ENCODE measurements at places on chromosomes 2 and 18.

DNA sequence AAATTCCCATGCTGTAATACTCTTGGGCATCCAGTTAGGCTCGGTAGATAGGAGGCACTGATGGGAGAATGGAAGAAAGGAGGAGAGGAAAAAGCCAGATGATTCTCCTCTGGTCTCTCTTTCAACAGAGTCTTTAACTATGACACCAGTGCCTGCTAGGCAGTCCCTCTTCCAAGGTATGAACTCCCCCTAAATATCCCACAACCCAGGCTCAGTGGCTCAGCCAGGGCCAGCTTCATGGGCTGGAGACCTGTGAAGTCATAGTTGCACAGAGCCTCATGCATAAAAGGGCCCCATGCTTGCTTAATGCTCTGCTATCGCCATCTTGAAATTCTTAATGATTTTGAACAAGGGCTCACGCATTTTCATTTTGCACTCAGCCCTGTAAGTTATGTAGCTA, 869.2 kb upstream of the GCFC2 start:
- no peak for DNase-seq

- no peak for DNase-seq
Measured at GRCh38 chr2:219946529-219946928, 319.1 kb downstream of the SLC4A3 start.

DNA sequence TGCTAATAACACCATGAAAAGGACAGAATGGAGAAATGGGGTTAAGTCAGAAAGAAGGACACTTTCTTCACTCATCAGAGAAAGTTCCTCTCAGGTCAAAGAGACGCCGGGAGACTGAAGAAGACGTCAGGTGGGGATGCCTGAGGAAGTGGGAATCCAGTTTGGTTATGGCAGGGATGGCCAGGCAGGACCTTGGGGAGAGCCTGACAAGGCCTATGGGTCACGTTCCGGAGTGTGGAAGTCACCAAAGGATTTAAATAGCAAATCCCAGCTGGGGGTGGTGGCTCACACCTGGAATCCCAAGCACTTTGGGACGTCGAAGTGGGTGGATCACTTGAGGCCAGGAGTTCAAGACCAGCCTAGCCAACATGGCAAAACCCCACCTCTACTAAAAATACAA, 432.7 kb upstream of the SMIM21 start:
- no peak for DNase-seq

DNA sequence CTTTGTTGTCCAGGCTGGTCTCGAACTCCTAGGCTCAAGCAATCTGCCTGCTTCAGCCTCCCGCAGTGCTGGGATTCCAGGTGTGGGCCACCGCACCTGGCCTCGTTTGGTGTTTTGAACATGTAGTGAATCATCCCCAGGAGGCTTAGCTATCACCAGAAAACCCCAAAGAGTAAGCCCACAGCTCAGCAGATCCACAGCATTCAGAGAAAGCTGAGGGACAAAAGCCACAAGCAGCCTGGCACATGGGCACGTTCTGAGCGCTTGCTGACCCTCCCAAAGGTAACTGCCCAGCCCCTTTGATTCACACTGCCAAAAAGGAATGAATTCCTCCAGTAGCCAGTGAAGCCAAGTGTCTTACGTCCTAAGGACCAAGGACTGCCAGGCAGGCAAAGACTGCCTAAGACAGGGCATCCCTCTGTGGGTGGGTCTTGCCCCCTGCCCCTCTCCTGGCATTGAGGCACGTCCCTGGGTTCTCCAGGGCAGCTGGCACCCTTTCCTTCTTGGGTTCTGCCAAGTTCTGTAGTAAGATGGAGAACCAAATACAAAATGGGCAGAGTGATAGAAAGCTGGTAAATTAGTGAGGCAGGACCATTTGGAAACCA, 31.7 kb downstream of the MBP start:
- no peak for DNase-seq

GRCh38 chr18:63213936-63214671, 105.5 kb downstream of the BCL2 start:
- DNase-seq = no peak

GRCh38 chr2:136246086-136246669, 128.2 kb upstream of the CXCR4 start:
- DNase-seq = peak; percentile 28

GRCh38 chr18:61957801-61958516, 65.2 kb upstream of the RNF152 start:
- DNase-seq = peak; percentile 73

DNA sequence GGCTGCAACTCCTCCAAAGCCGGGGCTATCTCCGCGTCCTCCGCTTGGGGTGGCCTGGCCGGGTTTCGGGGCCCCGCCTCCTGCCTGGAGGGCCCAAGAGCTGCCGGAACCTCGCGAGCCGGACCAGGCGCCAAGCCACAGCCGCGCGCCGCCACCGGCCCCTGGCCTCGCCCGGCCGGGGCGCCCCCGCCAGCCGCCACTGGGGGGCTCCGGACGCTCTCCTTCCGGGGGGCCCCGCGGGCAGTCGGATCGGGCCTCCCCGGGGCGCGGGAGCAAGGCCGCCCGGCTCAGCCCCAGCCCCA, 17.4 kb upstream of the HAAO start:
- peak; percentile 86 for DNase-seq

DNA sequence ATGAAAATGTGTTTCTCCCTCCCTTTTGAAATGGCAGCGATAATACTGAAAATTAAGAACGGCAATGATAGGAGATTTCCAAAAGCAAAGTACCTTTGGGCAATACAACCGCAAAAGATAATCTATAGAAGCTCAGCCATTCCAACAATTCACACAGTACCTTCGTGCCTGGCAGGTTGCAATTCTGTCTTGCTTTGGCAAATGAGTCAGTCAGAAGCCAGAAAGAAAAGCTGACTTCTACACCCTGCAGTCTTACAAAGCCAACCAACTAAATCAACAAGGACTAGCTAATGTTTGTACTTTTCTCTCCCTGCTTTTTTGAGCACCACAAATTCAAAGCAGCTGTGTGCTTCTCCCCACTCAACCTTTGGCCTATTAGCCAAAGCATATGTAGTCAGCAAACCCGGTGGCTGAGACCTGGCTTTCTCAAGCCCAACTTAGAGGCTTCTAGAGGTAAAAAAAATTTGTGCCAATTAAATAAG, 25.7 kb upstream of the ID2 start:
- peak; percentile 26 for DNase-seq

GRCh38 chr2:158823486-158824237, 28.5 kb downstream of the DAPL1 start:
- DNase-seq = no peak

GRCh38 chr2:235957251-235957650, 210.9 kb downstream of the GBX2 start:
- no peak for DNase-seq

DNA sequence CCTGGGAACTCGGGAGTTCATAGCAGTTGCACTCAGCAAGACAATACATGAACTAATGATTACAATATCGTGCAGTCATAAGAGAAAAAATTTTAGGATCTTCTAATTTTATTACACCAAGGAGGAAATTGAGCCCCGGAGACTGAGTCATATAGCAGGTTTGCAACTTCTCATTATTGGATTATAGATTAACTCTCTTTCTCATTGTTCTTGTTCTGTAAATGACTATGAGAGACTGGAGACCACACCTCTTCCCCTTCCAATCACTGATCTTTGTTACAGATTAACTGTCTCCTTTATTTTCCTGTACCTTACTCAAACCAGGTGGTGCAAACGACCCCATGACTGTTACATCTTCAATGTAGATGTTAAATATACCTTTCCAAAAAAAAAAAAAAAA, 435.8 kb upstream of the DDX18 start:
- DNase-seq = no peak

DNA sequence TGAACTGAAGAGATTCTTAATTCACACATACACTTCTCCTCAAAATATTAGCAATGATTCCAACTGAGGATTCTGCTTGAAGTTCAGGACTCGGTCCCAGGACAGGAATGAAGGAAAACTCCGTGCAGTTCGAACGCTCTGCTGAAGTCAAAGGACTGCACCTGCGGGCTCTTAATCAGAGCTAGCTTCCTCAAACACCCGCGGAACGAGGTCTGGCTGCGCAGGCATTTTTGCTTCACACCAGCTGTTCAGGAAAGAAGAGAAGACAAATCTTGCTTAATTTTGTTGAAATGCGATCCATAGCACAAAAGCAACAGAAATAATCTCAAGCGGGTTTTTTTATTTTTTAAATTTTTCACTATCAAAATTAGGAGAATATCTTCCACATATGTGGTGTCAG, 175.6 kb downstream of the LAMA1 start:
- no peak for DNase-seq

Measured in iris pigment epithelial cell (primary cell).